ENCODE measurements at places on chromosomes 2 and 18.

- DNase-seq = no peak
These were observed 70.0 kb upstream of the NDUFV2 start for GRCh38 chr18:9032519-9032918.

DNA sequence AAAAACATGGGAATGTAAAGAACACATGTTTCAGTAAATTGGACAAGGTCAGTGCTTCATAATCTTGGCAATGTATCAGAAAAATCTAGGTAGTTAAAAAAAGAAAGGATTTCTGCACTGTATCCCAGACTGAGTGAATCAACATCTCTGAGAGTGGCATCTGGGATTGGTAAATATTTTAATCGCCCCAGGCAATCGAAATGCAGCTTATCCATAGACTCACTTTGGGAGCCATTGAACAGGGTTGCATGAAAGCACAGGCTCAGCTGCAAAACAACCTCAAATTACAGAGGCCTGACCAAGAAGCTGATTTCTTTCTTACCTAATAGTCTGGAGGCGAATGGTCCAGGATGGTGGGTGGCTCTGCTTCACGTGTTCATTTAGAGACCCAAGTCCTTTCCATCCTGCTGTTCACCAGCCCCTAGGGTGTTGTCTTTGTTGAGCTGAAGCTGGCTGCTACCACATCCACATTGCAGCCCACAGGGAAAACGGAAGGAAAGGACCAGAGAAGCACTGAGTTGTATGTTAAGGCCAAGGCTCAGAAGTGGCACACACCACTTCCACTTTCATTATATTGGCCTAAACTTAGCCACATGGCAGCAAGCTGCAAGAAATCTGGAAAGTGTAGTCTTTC lies 59.0 kb downstream of the MOGAT1 start:
- no peak for DNase-seq

DNA sequence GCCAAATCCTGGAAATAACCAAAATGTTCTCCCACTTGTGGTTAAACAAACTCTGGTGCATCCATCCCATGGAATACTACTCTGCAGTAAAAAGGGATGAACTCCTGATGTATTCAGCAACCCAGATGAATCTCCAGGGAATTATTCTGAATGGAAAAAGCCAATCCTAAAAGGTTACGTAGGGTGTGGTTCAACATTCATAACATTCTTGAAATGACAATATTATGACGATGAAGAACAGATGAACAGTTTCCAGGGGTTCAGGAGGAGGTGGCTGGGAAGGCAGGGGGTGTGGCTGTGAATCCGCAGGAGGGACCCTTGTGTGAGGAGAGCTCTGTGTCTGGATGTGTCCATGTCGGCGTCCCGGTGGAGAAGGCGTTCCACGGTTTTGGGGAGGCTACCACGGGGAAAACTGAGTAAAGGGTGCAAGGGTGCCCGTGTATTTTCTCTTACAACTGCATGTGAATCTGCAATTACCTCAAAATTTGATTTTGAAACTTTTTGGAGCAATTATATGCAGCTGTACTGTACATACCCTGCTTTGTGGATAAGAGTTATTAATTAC lies 47.3 kb downstream of the KCNG2 start:
- DNase-seq = no peak

- no peak for DNase-seq
These were observed 301.4 kb downstream of the CDCA7 start for GRCh38 chr2:173656086-173656485.

GRCh38 chr18:80033181-80034067 lies 810 bp upstream of the RBFA start:
- no peak for DNase-seq

DNA sequence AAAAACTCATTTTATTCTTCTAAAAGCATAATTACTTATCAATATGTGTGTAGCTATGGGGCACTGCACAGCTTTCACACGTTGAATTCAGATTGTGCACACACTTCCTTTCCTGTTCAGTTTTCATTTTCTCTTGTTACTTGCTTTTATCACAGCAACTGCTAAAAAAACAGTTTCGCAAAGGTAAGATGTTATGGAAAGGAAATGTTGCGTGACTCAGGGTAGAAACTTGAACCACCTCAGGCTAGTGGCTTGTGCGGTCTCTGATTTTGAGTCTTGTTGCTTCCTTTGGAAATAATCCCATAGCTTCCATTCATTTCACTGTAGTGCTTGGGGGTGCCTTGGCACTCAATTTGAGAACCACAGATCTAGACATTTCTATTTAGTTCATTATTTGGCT lies 171.9 kb downstream of the FMNL2 start:
- no peak for DNase-seq

DNA sequence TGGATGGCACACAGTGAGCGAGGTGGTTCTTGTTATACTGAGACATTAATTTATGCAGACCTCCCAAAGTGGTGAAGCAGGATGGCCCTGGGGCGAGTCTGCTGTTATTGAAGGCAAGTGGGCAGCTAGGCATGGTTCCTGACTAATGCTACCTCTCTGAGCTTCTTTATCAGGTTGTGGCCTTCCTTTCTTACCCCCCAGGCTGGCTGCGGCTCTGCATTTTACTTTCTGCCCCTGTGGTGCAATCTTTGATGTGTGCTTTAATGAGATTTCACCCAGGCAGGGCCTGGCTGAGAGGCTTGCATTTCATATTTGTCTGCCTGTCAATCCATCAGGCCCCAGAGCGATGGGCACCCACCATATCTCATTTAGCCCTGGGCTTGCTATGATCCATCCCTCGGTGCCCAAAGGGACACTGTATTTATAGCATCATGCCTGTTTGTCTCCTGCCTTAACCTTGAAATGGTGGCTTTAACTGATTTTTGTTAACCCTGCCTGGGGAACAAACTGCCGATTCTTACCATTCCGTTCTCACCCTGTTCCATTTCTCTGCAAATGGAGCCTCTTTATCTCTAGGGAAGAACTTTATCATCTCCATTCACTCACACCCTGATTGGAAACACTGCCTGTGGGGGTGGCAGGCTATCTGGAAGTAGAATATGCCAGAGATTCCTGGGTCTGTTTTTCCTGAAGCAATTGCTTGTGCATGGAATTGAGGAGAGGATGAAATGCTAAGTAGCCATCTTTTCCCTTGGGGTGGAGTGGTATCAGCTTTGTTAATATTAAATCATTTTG lies 316.2 kb upstream of the THSD7B start:
- no peak for DNase-seq

DNA sequence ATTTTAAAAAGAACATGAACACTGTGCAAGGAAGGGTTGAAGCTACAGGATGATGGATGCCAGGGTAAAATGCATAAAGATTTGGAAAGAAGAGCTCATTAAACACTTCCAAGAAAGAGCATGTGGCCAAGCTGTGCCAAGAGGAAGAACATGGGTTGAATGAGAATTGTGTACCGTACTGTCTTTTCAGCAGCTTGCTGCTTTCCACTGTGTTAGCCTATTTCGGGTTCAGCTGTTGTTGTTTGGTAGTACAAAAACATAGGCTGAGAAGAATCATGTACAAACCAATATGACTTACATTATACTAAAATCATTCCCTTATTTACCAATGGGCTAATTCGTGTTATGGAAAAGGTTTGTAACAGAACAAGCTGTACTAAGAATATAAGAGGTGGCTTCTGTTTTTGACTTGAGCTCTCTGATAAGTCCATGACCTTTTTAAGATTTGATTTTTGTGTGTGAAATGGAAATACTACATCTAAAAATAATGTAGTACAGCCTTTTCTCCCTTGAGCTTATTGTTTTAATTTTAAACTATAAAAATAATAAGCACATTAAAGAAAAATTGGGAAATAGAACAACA lies 188.3 kb upstream of the STON1 start:
- DNase-seq = no peak

DNA sequence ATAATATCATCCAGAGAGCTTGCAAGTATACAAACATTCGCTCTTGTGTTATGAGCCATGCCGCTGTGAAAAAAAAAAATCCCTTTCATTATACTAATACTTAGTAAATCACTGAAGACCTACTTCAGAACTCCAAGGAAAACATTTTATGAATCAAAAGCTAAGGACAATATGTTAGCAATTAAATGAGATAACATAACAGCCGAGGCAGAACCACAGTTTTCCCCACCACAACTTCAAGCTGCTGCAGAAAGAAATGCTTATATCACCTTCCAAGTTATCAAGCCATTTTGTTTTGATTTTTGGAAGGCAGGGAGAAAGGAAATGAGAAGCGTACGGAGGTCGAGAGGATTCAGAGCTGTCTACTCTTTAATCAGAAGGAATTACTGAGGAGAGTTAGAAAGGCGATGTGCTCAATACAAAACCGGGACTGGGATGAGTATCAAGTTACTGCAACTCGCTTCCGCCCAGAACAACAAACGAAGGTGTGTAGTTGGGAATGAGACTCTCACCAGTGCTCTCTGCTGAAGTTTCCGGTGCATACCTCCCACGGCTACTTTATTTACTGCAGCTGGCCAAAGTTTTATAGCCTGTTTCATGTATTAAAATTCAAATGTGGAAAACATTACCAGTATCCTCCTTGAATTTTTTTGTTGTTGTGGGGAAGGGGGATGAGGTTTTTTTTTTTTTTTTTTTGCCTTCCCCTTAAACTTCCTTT lies 292.2 kb upstream of the CCDC68 start:
- no peak for DNase-seq

Data from NCI-H1105 treated with DMSO at 0.1 percent for 48 hours (cell line).